ENCODE measurements at places on chromosomes 7 and 10. TPM values are rescaled to one million over a fixed set of nuclear protein-coding genes. Genes with fewer than 3 reads are reported as not detected.

GRCh38 chr10:26423722-26424121 lies 14.4 kb upstream of the APBB1IP start:
- H3K27ac ChIP-seq, result no peak overlapping the region
- DNase-seq, result no peak
- no peaks in the 10 kb centered on the region for H3K36me3 ChIP-seq
- H3K4me3 ChIP-seq, result no peak overlapping the region
- H3K4me1 ChIP-seq, result peaks cover 9% of the 10 kb centered on the region
- H3K27me3 ChIP-seq, result no peaks in the 10 kb centered on the region

GRCh38 chr7:133275008-133275407 lies 22.1 kb downstream of the EXOC4 start:
- H3K36me3 ChIP-seq, result peaks cover 16% of the 10 kb centered on the region
- H3K4me3 ChIP-seq, result no peak overlapping the region
- no peak for DNase-seq

GRCh38 chr7:146654048-146654447 lies 537.4 kb downstream of the CNTNAP2 start:
- H3K27ac ChIP-seq, result no peak overlapping the region
- H3K36me3 ChIP-seq, result no peaks in the 10 kb centered on the region
- no peak for DNase-seq
- H3K4me1 ChIP-seq, result no peaks in the 10 kb centered on the region
- no peak overlapping the region for H3K4me3 ChIP-seq
- no peaks in the 10 kb centered on the region for H3K27me3 ChIP-seq

GRCh38 chr7:102147008-102147407 lies 139.7 kb upstream of the SH2B2 start:
- no peak overlapping the region for H3K27ac ChIP-seq
- H3K4me1 ChIP-seq, result no peaks in the 10 kb centered on the region
- DNase-seq, result no peak
- H3K36me3 ChIP-seq, result peaks cover 10% of the 10 kb centered on the region
- no peaks in the 10 kb centered on the region for H3K27me3 ChIP-seq

DNA sequence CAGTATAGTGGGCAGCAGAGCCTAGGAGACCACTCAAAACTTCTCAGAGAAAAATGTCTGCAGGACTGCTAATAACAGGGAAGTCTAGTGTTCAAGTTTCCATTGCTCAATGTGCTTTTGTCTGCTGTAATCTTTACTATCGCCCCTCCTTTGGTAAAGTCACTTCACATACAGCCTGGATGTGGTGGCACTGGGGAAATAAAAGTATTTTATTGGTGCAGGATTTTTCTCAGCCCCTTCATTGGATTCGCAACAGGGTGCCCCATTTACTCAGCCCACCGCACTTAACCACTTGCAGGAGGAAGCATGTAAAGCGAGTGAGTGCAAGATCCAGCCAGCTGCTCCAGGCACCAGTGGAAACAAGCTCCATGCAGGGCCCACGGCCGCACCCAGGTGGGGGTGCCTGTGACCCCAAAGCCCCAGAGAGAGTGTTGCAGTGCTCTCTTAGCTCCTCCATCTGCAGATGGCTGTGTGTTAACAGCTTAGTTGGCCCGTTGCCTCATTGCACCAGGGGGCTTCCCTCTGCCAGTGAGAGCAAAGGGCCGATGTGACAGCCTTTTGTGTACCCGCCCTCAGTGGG lies 163.5 kb upstream of the TMEM72 start:
- H3K4me3 ChIP-seq, result no peak overlapping the region
- peaks cover 4% of the 10 kb centered on the region for H3K27me3 ChIP-seq
- H3K27ac ChIP-seq, result no peak overlapping the region
- DNase-seq, result no peak

DNA sequence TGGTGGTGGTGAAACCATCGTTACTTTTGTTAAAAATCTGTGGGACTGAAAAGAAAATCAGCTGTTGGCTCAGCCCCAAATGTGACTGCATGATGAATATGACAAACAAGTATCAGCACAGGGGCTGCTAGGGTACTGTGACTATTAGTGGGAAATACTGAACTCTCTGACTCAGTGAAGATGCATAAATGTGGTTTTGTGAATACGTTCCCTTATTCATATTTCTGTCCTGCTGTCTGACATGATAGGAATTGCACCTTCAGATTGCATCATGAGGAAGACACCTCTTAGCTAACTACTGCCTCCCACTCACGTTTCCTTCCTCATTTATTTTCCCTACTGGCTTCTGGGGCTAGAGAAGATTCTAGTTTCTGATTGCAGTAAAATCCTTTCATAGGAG lies 1.4 kb downstream of the CLEC5A start:
- H3K27ac ChIP-seq, result no peak overlapping the region
- H3K27me3 ChIP-seq, result no peaks in the 10 kb centered on the region
- no peak for DNase-seq
- H3K4me1 ChIP-seq, result peaks cover 4% of the 10 kb centered on the region

DNA sequence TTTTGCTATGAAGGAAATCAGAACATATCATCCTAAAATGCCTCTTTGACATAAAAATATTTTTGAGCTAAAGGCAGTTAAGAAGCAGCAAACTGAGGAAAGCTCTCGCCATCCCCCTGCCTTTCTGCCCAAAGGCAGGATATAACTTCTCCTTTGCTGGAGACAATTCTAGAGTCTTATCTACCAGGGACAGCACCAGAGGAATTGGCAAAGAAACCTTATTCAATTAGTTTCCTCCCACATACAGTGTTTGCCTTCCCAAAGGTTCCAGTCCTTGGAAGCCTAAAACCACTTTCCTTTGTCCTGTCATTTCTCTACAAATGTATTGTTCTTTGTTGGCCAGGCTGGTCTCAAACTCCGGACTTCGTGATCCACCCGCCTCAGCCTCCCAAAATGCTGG lies 33.7 kb downstream of the MASTL start:
- peaks cover 29% of the 10 kb centered on the region for H3K36me3 ChIP-seq
- no peaks in the 10 kb centered on the region for H3K27me3 ChIP-seq
- DNase-seq, result no peak
- no peak overlapping the region for H3K4me3 ChIP-seq
- H3K27ac ChIP-seq, result no peak overlapping the region

The OGDHL gene
- not detected for total RNA-seq

DNA sequence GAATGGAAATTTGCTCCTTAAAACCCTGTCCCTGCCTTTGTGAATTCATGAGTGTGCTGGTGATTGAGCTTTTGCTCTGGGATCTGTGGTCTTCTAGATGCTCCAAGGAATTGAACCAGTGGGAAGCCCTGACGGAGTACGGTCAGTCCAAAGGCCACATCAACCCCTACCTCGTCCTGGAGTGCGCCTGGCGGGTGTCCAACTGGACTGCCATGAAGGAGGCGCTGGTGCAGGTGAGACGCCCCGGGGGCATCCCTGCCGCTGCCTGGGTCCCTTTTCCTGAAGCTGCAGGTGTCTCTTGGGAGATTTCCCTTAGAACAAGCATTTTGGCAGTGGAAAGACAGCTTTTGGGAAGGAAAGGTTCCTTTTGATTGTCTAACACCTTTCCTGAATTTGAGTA lies 100.3 kb downstream of the TRRAP start:
- H3K4me3 ChIP-seq, result no peak overlapping the region
- H3K27ac ChIP-seq, result no peak overlapping the region
- H3K27me3 ChIP-seq, result no peaks in the 10 kb centered on the region
- no peaks in the 10 kb centered on the region for H3K4me1 ChIP-seq
